GM04504 (cell line): ENCODE measurements at places on chromosomes 6 and 20.

- DNase-seq = no peak
Observed at GRCh38 chr6:139337830-139338229, 36.6 kb downstream of the CITED2 start.

DNA sequence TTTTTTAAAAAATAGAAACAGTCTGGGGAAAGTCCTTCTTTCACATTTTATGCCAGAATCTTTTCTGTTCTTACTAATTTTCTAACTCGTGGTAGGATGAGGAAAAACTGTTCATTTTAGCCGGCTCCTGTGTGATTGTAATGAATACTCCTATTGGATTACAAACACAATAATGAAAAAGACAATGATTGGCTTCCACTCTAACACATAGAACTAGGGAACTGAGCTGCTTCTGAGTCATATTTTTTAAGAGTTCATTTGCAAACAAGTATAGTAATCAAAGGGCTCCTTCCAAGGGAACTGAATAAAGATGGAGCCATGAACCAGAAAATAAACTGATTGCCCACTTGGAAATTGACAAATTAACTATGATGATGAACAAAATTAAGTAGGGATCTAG, 265.3 kb upstream of the TCF21 start:
- no peak for DNase-seq

GRCh38 chr6:158760618-158761250, 58.4 kb downstream of the EZR start:
- no peak for DNase-seq

- DNase-seq = no peak
Observed at GRCh38 chr20:43749734-43750294, 23.0 kb upstream of the GTSF1L start.

DNA sequence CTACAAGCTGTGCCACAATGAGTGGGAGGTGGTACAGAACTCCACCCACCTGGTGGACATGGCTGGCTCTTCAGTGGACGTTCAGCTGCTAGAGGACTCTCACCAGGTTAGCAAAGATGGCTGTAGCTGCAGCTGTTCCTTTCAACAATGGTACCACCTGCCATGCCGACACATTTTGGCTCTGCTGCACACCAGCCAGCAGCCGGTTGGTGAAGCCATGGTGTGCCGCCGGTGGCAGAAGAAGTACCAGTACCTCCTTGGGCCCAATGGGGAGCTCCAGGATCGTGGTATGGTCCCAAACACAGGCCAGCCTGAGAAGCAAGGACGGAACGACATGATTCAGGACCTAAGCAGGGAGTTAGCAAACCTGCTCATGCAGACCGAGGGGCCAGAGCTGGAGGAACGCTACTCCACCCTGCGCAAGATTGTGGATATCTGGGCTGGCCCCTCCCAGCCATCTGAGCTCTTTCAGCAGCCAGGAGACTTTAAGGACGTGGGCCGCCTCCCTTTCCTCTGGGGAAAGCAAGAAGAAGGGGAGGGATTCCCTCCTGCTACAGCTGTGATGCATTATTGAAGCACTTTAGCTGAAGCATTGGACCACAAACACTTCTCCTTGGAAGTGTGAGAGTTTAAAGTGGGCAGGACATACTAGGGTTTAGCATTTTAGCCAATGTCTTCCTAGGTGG, 2.8 kb upstream of the ZSWIM1 start:
- DNase-seq = no peak

DNA sequence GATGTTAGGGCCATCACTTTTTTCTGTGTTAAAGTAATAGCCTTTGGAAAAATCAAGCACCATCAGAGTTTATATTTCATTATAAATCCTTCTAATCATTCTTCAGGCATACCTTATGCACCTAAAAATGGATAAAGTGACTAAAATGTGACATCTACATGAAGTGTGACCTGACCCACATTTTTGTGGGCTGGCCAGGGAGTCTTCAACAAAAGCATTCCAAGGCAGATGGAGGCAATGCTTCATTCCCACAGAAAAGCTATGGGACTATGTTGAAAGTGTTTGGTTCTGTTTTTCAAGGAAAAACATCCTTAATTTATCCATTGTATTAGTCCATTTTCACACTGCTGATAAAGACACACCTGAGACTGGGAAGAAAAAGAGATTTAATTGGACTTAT, 58.8 kb upstream of the LTV1 start:
- no peak for DNase-seq

DNA sequence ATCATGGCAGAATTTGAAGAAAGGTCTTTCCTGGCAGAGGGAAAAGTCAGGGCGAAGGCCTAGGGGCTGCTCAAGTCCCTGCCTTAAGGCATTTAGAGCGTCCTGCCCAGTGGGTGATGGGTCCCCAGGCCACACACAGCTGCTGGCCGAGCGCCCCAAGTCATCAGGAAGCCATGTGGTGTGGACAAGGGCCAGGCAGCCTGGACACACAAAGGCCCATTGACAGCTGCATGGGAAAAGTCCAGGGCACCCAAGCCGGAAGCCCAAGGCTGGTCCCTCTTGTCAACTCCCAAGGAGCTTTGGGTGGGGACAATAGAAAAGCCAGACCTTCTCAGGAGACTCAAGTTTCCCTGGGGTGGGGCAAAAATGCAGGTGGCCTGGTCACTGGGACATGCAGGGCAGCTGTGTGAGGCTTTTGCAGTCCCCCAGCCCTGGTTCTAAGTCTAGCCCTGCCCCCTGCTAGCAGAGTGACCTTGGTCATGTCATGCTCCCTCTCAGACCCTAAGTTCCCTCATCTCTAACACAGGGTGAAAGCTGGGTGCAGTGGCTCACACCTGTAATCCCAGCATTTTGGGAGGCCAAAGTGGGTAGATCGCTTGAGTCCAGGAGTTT, 44.3 kb upstream of the PTGIS start:
- no peak for DNase-seq

DNA sequence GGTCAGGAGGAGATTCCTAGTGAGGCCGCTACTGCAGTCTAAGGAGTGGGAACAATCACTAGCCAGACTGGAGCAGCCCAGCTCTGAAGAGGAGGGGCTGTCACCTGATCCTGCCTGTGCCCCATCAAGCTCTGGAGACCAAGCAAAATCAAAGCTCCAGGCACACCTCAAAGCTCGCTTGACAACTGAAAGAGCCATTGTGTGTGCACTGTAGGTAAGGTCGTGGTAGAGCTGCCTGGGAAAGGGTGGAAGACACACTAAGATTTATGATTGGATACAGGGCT, 58.2 kb downstream of the CSE1L start:
- no peak for DNase-seq

DNA sequence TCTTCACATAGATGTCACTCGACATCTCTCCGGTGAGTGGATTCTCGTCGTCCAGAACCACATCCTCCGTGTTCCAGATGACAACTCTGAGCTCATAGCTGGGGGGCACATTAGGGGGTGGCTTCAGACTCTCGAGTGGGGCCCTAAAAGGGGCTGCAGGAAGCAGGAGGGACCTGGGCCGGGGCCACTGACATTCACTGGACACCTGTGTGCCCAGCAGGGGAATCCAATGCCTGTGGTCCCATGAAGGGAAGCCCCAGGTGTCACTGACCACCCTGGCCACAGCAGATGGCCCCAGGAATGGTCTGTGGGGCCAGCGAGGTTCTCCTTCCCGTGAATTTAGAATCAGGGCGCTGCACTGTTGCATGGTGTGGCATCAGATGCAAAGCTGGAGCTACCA, 18.7 kb downstream of the ERGIC3 start:
- no peak for DNase-seq
